ENCODE measurements at places on chromosomes 12 and 14.

- no peak for DNase-seq
Measured at GRCh38 chr14:104316121-104316722, 177.8 kb downstream of the KIF26A start.

GRCh38 chr14:39442293-39442692 is 10.1 kb upstream of the FBXO33 start:
- DNase-seq, result no peak

DNA sequence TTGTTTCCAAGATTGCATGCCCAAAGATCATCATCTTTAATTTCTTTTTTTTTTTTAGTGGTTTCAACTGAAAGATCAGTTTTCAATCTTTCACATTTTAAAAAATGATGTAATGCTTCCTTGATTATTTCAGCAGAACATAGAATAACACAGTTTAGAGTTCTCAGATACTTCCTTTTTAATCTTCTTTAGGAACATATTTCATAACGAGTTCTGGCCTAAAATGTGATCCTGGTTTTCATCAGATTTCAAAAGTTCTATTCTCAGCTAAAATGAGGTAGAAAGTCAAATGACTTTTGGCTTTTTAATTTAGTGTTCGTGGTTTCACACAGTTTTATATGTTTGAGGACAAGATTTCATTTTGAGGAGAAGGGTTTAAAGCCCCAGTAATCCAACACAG is 40.0 kb upstream of the NR1H4 start:
- no peak for DNase-seq

DNA sequence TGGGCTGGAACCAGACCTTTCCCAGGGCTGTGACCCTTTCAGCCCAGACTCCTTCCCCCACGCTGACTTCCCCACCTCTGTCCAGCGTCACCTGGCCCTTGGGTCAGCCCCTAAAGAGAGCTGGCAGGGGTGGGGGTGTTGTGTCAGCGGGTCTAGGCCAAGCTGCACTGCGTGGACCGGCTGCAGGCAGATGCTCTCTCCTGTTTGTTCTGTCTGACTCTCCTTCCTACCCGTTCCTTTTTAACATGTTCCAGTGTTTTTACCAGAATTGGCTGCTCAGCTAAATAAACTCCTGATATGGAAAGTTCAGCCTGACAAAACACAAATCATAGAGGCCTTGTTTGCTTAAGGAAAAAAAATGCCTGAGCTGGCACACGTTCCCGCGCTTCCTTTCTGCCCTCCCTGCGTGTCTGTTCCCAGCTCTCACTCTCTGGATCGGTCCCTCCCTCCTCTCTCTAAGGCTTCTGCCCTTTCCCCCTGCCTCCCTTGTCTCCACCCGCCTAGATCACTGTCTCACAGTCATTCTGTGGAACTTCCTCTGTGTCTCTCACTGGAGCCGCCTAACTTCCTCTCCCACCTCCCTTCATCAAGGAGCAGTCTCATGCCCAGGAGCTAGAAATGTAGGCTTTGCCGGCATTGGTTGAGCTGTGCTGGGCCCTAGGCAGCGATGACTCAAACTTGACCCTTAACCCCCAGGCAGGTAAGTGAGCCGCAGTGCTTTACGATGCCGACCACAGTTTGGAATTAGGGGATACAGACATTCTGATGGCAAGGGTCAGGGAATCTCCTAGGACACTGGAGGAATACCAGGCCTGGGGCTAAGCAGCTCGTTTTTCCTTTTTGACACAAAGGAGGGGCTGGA is 15.5 kb upstream of the MLXIP start:
- no peak for DNase-seq

- DNase-seq, result no peak
Measured at GRCh38 chr14:25032092-25032784, 17.7 kb downstream of the STXBP6 start.
